ENCODE measurements at places on chromosomes 5 and 9.

DNA sequence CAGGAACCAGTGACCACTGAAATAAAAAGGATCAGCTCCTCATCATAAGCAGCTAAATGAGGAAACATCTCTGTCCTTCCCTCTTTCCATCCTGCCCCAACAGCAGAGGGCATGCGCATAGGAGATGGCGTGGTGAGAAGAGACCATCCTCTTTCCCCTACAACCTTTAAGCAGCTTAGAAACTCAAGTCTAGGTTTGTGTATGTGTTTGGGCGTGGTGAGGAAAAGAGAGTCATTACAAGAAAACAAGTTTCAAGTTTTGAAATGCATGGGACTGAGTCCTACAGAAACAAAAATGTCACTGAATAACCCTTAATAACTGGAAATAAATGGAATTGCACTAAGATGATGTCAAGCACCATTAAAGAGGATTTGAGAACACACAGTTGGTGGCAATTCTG, 96.4 kb upstream of the IL12B start:
- DNase-seq, result no peak

DNA sequence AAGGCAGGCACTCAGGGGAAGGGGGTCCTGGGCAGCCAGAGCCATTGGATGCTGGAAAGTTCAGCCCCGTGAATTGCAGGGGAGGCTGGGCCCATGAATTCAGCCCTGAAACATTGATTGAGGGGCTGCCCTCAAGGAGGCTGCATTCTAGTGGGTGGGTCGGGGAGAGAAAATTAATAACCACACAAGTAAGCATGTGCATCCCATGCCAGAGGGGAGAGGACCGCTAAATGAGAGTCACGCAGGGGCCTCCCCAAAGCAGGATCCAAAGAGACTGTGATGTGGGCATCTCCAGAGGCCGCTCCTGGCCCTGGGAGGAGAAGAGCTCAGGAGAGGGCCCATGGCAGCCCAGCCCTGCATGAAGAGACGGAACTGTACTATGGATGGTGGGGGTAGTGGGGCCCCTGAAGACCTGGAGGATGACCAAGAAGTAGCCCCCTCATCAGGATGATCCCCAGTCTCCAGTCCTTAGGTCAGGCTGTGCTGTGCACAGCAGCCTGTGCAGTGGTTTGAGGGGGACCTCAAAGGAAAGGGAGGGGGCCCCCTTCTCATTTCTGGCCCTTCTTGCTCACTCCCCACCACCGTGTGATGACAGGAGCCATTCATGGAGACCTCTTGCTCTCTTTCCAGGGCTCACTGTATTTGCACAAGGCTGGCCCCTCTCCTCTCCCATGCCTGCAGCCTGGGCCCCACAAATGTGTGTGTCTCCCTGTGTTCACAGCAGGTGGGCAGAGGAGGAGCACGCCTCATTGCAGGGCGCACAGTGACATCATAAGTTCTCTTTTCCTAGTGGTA, 233.6 kb upstream of the IRX1 start:
- no peak for DNase-seq

- DNase-seq, result no peak
Measured at GRCh38 chr9:90642570-90643539, at the start of gene DIRAS2. Gene DIRAS2, minus strand, starts transcription at chr9:90642824. Its CDS starts 28,997 bp downstream, at chr9:90613827.

DNA sequence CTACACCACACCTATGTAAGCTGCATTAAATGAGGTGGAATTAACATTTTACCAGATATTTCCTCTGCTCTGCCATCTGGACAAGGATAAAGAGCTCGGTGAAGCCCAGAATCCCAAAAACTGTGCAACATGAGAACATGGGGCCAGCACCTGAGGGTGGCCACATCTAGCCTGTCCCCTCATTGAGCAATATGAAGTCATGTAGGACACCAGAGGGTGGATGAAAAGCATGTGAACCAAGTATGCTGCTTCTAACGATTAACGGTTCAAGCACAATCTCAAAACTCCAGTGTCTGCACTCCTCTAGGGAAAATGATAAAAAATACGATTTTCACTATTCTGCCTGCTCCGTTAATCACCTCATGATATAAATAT, 545.8 kb downstream of the EBF1 start:
- no peak for DNase-seq

DNA sequence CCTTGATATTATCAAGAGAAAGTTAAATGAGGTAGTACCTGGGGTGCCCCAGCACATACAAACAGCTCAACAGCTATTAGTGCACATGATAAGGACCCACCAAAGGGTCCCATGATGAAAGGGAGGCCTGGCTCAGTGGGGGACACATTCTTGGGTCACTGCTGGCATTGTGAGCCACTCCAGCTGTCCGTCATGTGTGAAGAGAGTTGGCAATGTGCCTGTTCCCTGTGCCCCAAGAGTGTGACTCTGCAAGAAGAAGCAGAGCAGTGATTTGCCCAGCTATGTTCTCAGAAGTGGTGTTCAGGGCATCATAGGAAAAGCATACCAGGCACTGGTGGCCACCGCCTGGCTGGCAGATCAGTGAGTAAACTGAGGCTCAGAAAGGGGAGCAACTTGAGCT, 37.1 kb upstream of the TDRD7 start:
- no peak for DNase-seq

Data from stimulated activated CD8-positive, alpha-beta memory T cell treated with anti-CD3 and anti-CD28 coated beads, Interleukin-4, amount 100 ng/mL, for 1 hour (primary cell).